ENCODE measurements at places on chromosomes 1 and 21. TPM values are rescaled to one million over a fixed set of nuclear protein-coding genes. Genes with fewer than 3 reads are reported as not detected.
A peak's percentile ranks its signal among the peaks of the same experiment; 100 is the strongest.

The LMOD1 gene
- total RNA-seq = not detected

- peaks cover 2% of the 10 kb centered on the region for H3K27me3 ChIP-seq
- peaks cover 50% of the 10 kb centered on the region for H3K36me3 ChIP-seq
- DNase-seq = peak; percentile 50
Measured at GRCh38 chr1:181090641-181091126, 2.2 kb downstream of the IER5 start.

The VAV3 gene
- 1.2 TPM for total RNA-seq

GRCh38 chr1:1165485-1165884, 8.2 kb upstream of the TTLL10 start:
- DNase-seq = no peak
- H3K27me3 ChIP-seq = no peaks in the 10 kb centered on the region
- H3K4me1 ChIP-seq = peaks cover 3% of the 10 kb centered on the region
- no peak overlapping the region for H3K4me3 ChIP-seq

The KRTAP19-6 gene
- not detected for total RNA-seq

DNA sequence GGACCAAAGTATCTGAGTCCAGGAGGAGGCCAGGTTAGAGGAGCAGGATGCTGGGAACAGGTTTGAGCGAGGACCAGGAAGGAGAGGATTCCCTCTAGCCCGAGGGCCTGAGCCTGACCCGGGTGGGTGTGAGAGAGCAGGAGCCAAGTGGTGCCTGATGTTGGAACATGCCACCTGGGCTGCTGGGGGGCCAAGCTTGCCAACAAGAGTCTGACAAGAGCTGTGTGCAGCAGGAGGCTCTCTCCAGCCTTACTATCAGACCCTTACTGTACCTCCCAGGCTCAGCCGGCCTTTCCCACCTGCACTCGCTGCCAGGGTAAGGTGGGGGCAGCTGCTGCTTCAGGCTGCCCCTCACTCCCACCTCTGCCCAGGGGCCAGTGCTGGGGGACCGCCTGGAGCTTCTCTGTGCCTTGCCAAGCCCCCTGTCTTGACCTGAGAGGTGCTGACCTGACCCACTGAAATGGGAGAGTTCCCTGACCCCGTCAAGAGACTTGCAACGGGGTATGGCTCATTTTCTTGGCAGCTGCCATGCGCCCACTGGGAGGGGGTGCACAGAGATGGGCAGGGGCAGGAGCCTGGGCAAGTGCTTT, 159.6 kb upstream of the VAMP3 start:
- no peak overlapping the region for H3K27ac ChIP-seq
- no peaks in the 10 kb centered on the region for H3K4me1 ChIP-seq
- H3K36me3 ChIP-seq = no peaks in the 10 kb centered on the region
- H3K27me3 ChIP-seq = no peaks in the 10 kb centered on the region
- DNase-seq = no peak
- no peak overlapping the region for H3K4me3 ChIP-seq

The DISC1 gene
- total RNA-seq = 17.0 TPM

The FAM151A gene
- total RNA-seq = not detected

The GREM2 gene
- 0.52 TPM for total RNA-seq

DNA sequence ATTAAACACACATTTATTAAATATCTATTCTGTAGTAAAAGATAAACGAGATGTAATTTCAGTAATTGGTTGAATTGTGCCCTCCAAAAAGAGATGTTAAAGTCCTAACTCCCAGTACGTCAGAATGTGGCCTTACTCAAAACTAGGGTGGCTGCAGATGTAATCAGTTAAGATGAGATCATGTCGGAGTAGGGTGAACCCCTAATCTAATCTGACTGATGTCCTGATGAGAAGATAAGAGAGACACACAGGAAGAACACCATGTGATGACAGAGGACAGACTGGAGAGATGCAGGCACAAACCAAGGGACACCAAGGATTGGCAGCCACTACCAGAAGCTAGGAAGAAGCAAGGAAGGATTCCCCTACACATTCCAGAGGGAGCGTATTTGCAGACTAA, 104.1 kb downstream of the SLC25A24 start:
- peaks cover 10% of the 10 kb centered on the region for H3K4me1 ChIP-seq
- H3K27ac ChIP-seq = no peak overlapping the region
- no peak for DNase-seq
- H3K4me3 ChIP-seq = no peak overlapping the region
- no peaks in the 10 kb centered on the region for H3K36me3 ChIP-seq
- no peaks in the 10 kb centered on the region for H3K27me3 ChIP-seq

The TMIGD3 gene
- not detected for total RNA-seq

GRCh38 chr1:210620867-210621488, 292.3 kb downstream of the HHAT start:
- no peaks in the 10 kb centered on the region for H3K4me1 ChIP-seq
- no peak for DNase-seq
- H3K36me3 ChIP-seq = no peaks in the 10 kb centered on the region
- H3K4me3 ChIP-seq = no peak overlapping the region
- H3K27me3 ChIP-seq = no peaks in the 10 kb centered on the region
- no peak overlapping the region for H3K27ac ChIP-seq

DNA sequence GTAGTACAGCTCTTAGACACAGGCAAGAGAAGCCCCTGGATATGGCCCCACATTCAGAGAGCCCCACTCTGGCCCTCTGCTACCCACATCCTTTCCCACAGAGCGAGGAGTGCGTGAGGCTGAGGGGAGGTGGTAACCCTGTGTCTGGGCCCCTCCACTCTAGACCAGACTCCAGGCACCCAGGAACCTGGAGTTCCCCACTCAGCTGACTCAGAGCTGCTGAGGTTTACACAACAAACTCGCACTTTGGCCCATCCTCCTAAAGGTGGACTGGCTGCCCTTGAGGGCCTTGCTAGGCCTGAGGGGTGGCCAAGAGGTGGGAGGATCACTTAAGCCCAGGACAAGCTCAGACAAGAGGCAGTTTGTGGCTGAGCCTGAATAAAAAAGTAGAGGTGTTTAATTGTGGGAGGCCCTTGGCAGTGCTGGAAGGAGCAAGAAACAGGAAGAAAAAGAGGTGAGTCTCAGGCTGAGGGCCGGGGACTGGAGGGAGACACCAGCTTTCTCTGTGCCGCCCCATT, 10.7 kb downstream of the MR1 start:
- DNase-seq = peak; percentile 32
- peaks cover 45% of the 10 kb centered on the region for H3K4me1 ChIP-seq
- H3K36me3 ChIP-seq = peaks cover 29% of the 10 kb centered on the region
- H3K4me3 ChIP-seq = no peak overlapping the region

DNA sequence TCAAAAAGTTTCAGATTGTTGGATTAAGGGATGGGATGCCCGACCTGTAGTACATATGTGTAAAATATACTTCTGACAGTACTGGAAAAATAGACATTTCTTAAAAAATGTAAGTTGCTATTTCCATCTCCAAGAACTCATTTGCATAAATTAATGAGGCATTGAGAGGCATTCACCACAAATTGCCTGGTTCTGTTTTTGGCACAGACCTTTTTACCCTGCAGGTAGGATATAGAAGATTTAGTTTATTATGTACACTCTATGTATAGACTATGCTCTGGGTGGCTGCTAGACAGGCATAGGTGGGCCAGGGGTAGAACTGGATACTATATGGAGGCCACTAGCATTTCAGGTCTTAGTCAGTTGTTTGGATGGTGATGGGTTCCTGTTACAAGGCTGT, 8.0 kb downstream of the CCDC17 start:
- no peaks in the 10 kb centered on the region for H3K4me1 ChIP-seq
- no peak overlapping the region for H3K4me3 ChIP-seq
- no peak overlapping the region for H3K27ac ChIP-seq
- peaks cover 50% of the 10 kb centered on the region for H3K36me3 ChIP-seq
- DNase-seq = no peak

The RUNX1 gene
- 54.0 TPM for total RNA-seq

DNA sequence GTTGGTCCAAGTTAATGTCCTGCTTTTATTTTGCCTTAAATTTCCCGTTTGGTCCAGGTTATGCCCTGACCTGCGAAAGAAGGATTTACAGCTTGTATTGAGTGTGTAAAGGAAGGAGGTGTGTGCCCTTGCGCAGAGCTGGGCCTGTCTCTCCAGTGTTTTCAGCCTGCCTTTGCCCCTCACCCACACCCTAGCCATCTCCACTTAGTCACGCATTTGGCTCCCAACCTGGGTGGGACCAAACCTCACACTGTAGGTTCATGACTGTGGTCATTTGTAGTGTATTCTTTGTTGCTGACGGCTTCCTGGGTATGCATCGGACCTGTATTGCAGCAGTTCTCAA, 572 bp upstream of the SRSF10 start:
- H3K4me3 ChIP-seq = peak overlapping the region; percentile 88
- H3K4me1 ChIP-seq = peaks cover 40% of the 10 kb centered on the region
- DNase-seq = peak; percentile 55
- H3K36me3 ChIP-seq = peaks cover 36% of the 10 kb centered on the region
- no peaks in the 10 kb centered on the region for H3K27me3 ChIP-seq
- peak overlapping the region; percentile 94 for H3K27ac ChIP-seq

GRCh38 chr1:151540982-151541377, 871 bp downstream of the TUFT1 start:
- no peaks in the 10 kb centered on the region for H3K36me3 ChIP-seq
- H3K4me3 ChIP-seq = peak overlapping the region; percentile 86
- peaks cover 26% of the 10 kb centered on the region for H3K4me1 ChIP-seq
- peak overlapping the region; percentile 48 for H3K27ac ChIP-seq
- no peak for DNase-seq
- peaks cover 10% of the 10 kb centered on the region for H3K27me3 ChIP-seq

- H3K4me1 ChIP-seq = no peaks in the 10 kb centered on the region
- no peak overlapping the region for H3K27ac ChIP-seq
- no peak for DNase-seq
- H3K27me3 ChIP-seq = no peaks in the 10 kb centered on the region
Measured at GRCh38 chr21:43034101-43034500, 41.5 kb downstream of the CBS start.

DNA sequence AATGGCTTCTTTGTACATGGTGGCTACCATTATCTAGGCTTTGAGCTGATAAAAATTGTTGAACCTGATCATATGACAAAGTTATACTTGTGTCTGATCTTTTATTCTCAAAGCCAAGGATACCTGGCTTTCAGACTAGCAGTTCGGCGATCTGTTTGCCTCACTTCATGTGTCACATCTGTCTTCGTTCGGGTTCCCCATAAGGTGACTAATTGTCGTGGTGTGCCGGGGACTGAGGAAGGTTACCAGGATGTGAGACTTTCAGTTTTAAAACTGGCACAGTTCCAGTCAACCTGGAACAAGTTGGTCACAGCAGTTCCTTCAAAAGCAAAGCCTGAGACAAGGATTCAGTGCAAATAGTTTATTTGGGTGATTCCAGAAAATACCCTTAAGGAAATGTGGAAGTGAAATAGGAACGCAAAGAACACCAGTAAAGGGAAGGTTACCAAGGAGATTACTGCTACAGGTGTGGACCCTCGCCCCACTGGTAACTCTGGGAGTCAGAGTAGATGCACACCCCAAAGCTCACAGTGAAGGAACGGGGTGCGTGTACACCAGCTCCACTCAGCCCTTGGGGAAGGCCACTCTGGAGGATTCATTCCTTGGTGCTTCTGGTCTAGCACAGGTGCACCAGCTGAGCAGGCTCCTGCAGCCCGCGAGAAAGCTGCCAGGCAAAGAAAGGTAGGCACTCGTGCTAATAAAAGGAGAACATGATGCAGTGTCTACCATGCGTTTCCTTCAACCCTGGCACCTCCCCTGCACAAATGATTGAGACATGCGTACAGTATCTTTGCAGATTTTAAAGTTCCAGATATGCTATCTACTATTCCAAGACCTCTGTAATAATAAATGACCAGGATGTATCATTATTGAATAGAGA, 69.0 kb downstream of the VWA5B1 start:
- DNase-seq = peak; percentile 24
- peaks cover 41% of the 10 kb centered on the region for H3K27me3 ChIP-seq
- no peak overlapping the region for H3K4me3 ChIP-seq
- H3K27ac ChIP-seq = no peak overlapping the region
- peaks cover 6% of the 10 kb centered on the region for H3K4me1 ChIP-seq

DNA sequence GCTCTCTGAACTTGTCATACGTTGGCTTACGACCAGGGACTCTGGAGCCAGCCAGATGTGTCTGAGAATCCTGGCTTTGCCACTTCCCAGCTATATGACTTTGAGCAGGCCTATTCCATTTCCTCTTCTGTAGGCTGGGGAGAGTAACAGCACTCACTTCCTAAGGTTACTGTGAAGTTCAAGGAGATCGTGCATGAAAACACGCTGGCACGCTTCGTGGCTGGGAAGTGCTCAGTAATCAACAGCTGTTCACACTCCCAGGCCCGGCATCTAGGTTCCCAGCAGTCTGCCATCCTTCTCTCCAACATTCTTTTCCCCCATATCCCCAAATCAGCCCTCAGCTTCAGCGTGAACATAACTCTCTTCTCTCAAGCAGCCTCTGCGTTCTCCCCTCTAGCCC, 2.0 kb downstream of the ASCL5 start:
- no peak overlapping the region for H3K4me3 ChIP-seq
- no peak overlapping the region for H3K27ac ChIP-seq
- peaks cover 22% of the 10 kb centered on the region for H3K27me3 ChIP-seq
- no peaks in the 10 kb centered on the region for H3K36me3 ChIP-seq
- H3K4me1 ChIP-seq = peaks cover 2% of the 10 kb centered on the region
- no peak for DNase-seq

DNA sequence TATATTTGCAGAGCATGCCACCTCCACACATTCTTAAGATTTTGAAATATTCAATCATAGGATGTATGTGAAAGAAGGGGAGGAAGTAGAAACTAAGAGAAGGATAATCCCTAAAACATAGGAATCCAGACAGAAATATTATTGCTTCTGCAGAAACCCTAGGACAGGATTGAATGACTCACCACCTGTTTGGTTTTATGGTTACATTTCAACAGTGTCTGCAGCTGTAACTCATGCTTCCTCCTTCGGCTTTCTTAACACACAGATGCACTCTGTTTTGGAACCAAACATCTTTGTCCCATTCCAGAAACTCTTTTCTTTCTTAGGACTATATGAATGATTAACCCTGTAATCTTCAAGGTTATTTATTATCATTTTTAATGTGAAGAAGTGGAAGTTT, 20.7 kb downstream of the RGS7 start:
- no peak overlapping the region for H3K4me3 ChIP-seq
- no peaks in the 10 kb centered on the region for H3K36me3 ChIP-seq
- DNase-seq = no peak
- no peaks in the 10 kb centered on the region for H3K27me3 ChIP-seq
- no peak overlapping the region for H3K27ac ChIP-seq

The PTPN22 gene
- 74.6 TPM for total RNA-seq

GRCh38 chr1:56249234-56249633, 330.1 kb downstream of the PLPP3 start:
- no peaks in the 10 kb centered on the region for H3K27me3 ChIP-seq
- no peaks in the 10 kb centered on the region for H3K4me1 ChIP-seq
- H3K27ac ChIP-seq = no peak overlapping the region
- no peak overlapping the region for H3K4me3 ChIP-seq
- no peaks in the 10 kb centered on the region for H3K36me3 ChIP-seq
- DNase-seq = no peak

DNA sequence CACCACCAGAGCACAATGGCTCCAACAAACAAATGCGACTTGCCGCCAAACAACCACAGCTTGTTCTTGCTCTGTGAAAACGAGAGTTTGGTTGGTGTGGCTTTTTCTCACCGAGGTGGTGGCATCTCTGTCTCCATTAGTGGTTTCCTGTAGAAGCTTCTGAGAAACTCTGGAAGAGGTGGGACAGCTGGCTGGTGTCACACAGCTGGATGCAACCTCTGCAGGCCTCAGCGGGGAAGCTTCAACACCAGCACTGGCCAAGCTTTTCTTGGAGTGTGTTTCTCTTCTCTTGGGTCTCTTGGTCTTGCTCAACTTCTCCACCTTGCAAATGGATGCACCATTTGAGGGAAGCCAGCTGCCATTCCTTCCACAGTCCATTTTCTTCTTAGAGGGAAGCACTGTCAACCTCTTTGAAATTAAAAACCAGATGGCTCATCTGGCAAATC, 124.8 kb downstream of the KCNN3 start:
- peak overlapping the region; percentile 76 for H3K27ac ChIP-seq
- H3K4me3 ChIP-seq = peak overlapping the region; percentile 33
- peaks cover 21% of the 10 kb centered on the region for H3K27me3 ChIP-seq
- peaks cover 10% of the 10 kb centered on the region for H3K36me3 ChIP-seq

The SLFNL1 gene
- total RNA-seq = 0.56 TPM

Data from activated CD4-positive, alpha-beta T cell treated with anti-CD3 and anti-CD28 coated beads, Interleukin-2, amount 10 ng/mL, durations not matched to agents 7 days and 5 days (primary cell).